ENCODE measurements at places on chromosomes 3 and 15.

DNA sequence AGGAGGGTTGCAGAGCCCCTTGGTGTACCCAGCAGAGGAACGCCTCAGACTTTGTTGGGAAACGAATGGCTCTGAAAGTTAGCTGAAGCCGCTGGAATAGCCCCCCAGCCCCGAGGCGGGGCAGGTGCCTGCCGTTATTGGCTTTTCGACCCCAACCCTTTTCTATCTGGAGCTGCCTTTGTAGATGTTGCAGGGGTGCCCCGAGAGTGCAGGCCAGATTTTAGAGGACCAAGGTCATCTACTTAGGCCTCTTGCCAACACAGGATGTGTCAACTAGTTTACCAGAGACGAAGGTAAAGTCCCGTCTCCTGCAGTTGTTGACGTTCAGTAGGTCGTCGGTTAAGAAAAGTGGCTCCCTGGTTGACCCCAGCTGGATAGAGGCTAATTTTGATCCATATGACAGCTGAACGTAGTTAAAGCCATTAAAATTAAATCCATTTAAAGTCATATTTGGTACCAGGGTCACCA is 579 bp upstream of the UBE3A start:
- DNase-seq = no peak

DNA sequence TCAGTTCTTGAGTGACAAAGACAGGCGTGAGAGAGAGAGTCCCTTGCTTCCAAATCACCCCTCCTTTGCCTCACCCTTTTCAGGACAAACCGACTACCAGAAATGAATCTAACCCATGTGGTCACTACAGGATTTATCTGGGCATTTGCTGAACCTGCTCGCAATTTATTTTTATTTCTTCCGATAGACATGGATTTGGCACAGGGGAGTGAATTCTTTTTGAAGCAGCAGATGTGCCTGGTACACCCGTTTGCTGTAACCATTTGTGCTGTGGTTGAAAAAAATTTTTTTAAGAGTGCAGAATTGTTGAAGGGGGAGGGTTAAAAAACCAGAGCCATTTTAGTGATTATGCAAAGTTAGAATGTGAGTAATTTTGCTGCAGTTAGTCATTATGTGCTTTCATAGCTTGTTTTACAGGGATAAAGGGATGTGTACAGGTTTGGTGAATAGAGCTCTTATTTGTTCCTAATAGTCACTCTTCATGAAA is 442.0 kb downstream of the LPP start:
- DNase-seq = no peak

DNA sequence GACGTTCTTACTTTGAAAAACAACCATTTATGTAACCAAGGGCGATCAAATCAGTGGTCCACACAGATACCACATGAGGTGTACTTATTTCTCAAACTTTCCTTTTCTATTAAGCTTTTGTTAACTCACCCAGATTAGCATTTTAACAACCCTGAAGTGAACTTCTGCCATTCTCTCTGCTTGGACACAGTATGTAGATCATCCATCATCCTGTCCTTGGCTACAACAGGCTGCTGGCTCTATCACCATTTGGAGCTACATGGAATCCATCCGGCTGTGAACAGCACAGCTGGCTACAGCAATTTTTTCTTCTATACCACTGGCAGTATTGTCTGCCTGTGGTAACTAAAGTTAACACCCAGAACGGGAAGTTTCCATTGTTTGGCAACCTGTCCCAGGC is 4.4 kb downstream of the SEMA6D start:
- DNase-seq = no peak

GRCh38 chr3:155362808-155363689 is 69.6 kb upstream of the STRIT1 start:
- DNase-seq = no peak

All from SJSA1 (cell line).